ENCODE measurements at places on chromosomes 11 and 22.

DNA sequence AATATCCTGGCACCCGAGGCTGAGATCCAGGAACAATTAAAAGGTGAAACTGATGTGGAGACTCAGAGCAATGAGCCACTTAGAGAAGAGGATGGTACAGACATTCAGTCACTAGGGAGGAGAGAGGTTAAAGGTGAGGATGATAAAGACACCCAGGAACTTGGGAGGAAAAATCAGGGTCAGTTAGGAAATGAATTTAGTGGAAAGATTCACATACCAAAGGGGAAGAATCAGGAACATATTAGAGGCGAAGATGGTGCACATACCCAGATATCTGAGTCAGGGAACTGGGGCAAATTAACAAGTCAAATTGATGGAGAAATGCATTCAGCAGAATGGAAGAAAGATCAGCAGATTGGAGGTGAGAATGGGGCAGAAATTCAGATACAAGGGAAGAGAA is 4.1 kb upstream of the MEI1 start:
- DNase-seq: no peak

DNA sequence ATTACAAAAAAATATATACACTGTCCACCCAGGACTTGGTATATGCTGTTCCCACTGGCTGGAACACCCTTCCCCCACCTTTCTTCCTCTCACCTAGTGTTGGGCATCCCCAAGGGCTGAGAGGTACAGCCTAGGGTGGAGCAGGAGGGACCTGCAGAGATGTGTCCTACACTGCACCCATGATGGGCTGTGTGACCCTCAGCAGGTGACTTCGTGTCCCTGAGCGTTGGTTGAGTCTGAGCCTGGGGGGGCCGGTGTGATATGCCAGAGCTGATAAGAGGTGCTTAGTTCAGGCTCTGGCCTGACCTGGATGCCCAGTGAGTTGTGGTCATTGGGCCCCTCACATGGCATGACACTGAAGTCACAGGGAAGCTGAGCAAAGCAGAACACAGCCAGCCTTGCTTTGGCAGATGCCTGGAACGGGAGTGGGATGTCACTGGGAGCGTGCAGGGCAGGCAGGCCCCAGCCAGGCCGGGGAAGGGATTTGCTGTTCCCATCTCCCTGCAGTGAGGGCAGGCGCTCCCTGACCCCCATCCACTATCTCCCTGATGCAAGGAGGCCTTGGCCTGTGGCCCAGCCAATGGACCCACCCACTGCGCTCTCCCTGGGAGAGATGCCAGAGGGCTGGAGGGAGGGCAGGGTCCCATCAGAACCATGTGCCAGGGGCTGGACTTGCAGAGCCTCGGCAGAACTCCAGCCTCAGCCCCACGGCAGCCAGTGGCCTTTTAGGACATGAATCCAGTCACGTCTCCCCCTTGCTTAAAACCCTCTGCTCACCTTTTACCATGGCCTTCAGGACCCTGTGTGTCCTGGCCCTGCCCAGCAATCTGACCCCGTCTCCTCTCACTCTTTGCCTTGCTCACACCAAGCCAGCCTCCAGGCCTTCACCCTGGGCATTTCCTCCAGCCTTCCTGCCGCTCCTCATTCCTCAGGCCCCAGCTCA is 138.9 kb downstream of the MN1 start:
- no peak for DNase-seq

- no peak for DNase-seq
Observed at GRCh38 chr22:48513446-48513845, 1314.2 kb downstream of the BRD1 start.

- no peak for DNase-seq
Observed at GRCh38 chr22:22479999-22480532, 28.5 kb downstream of the ZNF280B start.

- peak; percentile 44 for DNase-seq
Observed at GRCh38 chr22:37843741-37844089, 419 bp downstream of the ANKRD54 start.

- no peak for DNase-seq
Observed at GRCh38 chr11:121048464-121049233, 24.7 kb downstream of the TBCEL start.

- DNase-seq: no peak
Observed at GRCh38 chr11:112172362-112172994, 2.8 kb upstream of the BCO2 start.

DNA sequence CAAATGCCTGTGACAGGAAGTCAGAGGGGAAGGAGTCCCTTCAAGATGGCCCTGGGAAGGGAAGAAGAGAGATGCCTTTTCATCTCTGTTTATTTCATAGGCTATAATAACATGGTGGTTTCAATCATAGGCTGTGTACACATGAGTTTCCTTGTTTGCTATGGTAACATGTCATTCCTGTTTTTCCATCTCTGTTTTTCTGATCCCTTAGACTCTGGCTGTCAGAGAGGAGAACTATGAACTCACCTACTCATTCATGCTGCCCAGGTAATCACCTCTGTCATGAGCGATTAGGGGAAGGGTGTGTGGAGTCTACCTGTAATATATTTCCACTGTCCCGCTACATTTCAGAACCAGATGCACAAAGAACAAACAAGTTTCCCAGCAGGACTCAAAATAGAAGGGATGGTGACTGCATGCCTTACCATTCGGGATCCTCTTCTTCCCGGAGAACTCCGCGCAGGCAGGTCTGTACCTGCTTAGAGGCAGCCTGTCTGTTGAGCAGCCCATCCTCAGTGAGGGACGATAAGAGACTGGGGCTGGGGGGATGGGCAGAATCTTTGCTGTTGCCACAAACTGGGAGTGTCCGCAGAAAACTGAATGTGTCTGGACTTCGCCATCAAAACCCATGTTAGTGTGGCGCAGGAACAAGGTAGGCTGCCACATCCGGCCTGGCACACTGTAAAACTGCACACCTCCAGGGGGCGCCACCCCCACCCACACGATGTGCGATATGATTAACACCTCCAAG is 7.1 kb upstream of the PEX26 start:
- no peak for DNase-seq

DNA sequence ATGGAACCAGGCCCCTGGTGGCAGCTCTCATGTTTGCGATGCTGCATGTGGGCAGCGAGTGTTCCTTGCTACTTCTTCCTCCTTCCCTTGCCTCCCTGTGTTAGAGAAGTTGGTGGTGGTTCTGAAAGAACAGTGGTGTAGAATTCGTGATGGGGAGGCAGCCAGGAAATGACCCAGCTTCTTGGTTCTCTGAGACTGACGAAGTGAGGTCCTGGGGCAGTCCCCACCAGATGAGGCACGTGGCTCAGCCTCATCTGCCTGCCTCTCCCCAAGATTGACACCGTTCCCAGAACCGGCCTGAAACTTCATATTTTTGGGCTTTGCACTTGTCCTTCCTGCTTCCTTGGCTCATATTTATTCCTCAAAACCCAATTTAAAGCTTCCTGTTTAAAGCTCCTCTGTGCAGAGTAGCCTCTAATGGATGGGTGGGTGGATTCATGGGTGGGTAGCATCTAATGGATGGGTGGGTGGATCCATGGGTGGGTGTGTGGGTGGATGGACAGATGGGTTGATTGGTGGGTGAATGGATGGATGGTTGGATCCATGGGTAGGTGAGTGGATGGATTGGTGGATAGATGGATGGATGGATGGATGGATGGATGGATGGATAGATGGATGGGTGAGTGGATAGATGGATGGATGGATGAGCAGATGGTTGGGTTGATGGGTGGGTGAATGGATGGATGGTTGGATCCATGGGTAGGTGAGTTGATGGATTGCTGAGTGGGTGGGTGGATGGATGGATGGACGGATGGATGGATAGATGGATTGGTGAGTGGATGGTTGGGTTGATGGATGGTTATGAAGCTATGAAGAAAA is 77.3 kb upstream of the ATXN10 start:
- no peak for DNase-seq
